Left forelimb (tissue), 1 donor: ENCODE measurements at places on chromosomes 4 and X.

- DNase-seq: no peak
Measured at GRCh38 chr4:25861280-25861950, 1.4 kb downstream of the SEL1L3 start.

DNA sequence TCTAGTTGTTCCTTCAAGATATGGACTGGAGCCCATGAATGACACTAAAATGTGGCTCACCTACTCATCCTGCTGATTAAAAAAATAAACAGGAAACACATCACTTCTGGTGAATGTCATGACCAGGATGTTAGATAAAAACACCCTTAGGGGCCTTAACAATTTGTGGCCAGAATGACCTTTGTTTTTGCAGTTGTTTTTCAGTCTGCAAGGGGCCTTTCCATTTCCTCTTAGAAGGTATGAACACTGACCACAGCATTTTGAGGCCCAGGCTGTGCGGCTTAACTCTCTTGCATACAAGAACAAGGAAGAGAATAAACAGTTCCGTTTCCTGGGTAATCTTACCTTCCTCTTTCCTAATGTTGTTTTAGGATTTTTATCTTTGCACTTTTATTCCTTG, 113.2 kb downstream of the IL1RAPL2 start:
- no peak for DNase-seq

- no peak for DNase-seq
Measured at GRCh38 chr4:152572417-152573086, 36.7 kb upstream of the FBXW7 start.

GRCh38 chrX:153703036-153703370, 15.3 kb downstream of the SLC6A8 start:
- no peak for DNase-seq

DNA sequence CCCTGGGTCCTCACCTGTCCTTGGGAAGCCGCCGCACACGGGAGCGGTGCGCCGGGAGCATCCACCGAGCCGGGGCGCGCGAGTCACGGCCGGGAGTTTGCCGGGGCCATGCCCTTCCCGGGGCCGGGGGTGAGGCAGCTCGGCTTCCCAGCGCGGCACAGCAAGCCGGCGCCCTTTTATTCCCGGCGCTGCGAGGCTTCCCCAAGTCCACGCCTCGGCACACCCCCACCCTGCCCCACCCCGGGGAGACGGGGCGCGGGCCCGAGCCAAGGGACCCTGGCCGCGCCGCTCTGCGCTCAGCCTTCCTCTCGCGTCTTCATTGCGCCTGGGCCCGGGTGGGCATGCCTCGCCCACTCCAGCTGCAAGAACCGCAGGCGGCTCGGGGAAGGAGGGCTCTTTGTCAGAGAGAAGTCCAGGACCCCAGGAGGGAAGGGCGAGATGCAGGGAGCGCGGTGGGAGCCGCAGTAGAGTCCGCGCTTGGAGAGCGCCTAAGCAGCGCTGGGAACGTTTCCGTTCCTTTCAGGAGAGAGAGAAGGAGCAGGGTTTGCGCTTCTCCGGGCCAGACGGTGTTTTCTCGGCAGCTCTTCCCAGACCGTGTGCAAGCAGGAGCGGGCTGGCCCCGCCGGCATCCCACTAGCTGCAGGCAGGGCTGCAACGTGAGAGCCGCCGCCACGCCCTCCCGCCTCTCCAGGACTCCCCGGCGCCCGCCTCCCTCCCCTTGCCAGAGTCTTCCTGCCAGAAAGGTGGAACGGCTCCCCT, at the start of gene MXRA5:
TSS of gene MXRA5 (minus strand) at position 152 of the 759 bp plus-strand sequence. CDS start 2,819 bp downstream, outside the sequence.
- DNase-seq: peak; percentile 72

DNA sequence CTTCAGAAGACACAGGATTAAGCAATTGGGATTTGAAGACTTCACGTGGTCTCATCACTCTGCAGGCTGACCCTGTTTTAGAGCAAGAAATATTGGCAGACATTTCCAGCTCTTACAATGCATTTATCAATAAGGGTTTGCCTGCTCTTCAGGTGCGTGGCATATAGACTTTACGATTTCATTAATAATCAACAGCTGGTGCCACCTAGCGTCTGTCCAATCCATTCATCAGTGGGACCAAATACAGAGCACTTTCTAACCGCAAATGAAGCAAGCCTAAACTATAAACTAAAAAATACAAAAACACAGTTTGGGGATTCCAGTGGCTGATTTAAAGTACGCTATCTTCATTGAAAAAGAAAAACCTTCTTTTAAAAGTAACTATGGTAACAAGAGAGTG, 125.4 kb upstream of the DMD start:
- DNase-seq: no peak

GRCh38 chr4:71411981-71412380, 73.2 kb downstream of the SLC4A4 start:
- no peak for DNase-seq

- no peak for DNase-seq
Measured at GRCh38 chr4:52621567-52621966, 37.5 kb downstream of the USP46 start.

GRCh38 chrX:120517936-120518335, 42.8 kb downstream of the CUL4B start:
- no peak for DNase-seq

DNA sequence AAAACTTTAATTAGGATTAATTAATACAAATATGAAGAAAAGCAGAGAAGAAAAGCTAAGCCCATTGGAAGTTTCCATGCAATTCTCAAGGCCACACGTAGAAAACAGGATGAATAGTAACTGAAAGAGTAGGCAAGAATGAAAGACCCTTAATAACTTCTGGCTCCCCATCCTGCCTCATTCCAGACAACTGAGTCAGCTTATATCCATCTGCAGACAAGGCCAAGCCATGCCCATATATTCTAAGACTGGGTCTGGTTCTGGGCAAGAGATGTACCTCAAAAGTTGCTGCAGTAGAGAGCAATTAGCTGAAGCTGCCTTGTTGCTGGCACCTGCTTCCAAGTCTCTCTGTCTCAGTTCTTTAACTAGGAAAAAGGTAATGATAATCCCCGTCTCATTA, 244.1 kb downstream of the GPC3 start:
- DNase-seq: no peak

DNA sequence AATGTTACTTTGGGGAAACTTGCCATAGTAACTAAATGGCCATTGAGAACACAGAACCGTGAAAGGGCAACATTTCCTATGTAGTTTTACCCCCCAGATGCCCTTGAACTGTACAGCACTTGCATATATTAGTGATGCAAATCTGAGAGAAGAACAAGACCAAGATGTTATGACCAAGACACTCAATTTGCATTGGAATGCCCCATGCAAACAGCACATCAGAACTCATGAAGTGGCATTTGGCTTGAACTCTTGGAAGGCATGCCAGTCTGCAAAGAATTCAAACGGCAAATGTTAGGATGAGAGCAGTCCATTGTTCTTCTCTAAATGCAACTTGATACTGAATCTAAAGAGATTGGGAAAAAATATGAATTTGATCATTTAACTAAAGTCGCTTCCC, 139.4 kb upstream of the CXorf66 start:
- no peak for DNase-seq

DNA sequence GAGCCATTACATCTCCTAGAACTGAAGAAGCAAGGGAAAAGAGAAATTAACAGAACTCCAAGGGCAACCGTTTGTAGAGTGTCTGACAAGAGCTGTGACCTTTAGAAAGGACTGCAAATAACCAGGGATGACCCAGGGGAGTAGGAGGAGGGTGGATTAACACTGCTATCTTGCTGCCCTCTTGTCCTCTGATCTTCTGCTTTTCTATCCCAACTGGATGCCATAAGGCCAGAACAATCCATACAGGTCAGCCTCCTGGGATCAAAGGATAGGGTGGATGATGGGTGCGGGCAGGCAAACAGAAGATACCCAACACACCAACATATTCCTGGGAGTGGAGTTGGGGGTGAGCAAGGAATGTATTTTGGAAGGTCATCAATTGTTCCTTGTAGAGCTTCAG, 19.8 kb upstream of the PDE5A start:
- no peak for DNase-seq

DNA sequence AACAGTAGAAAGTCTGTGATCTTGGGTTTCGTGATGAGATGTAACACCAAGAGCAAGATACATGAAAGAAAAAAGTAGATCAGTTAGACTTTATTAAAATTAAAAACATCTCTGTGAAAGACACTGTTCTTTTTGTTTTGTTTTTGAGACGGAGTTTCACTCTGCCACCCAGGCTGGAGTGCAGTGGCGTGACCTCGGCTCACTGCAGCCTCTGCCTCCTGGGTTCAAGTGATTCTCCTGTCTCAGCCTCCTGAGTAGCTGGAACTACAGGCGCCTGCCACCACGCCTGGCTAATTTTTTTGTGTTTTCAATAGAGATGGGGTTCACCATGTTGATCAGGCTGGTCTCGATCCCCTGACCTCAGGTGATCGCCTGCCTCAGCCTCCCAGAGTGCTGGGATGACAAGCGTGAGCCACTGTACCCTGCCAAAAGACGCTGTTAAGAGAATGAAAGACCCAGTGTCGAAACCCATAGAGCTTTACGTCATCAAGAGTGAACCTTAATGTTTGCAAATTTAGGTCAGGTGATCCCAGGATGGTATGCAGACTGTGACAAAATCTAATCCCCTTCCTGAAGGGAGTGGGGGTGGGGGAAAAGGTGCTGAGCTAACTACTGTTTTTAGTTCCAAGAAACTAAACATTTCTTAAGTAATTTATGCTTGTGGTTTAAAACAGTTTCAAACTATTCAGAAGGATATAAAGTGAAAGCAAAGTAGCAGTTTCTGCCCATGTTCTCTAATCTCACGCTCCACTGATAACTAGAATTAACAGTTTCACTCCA, 8.0 kb downstream of the OFD1 start:
- no peak for DNase-seq

GRCh38 chrX:103467887-103468286, 51.4 kb downstream of the RAB40A start:
- no peak for DNase-seq
